Daoy (cell line): ENCODE measurements at places on chromosomes 12 and 14. TPM values are rescaled to one million over a fixed set of nuclear protein-coding genes. Genes with fewer than 3 reads are reported as not detected.

SYCP3 gene
- not detected in 2 replicates for total RNA-seq

C12orf60 gene
- total RNA-seq = 1.5 and 4.5 TPM in 2 replicates

SPIC gene
- total RNA-seq = not detected in 2 replicates

RNASE7 gene
- not detected in 2 replicates for total RNA-seq

MYBPC1 gene
- total RNA-seq = not detected in 2 replicates

ASIC1 gene
- not detected in 2 replicates for total RNA-seq

DTX1 gene
- total RNA-seq = 0.24 and 2.3 TPM in 2 replicates

TAS2R30 gene
- 0.46 TPM in 1 of 2 replicates, not detected in the other for total RNA-seq

SMIM41 gene
- not detected in 2 replicates for total RNA-seq

SLCO1B1 gene
- not detected in 2 replicates for total RNA-seq

RAPGEF3 gene
- total RNA-seq = 0.83 and 1.4 TPM in 2 replicates

PIWIL1 gene
- total RNA-seq = 0.68 and 1.8 TPM in 2 replicates

FSCB gene
- not detected in 2 replicates for total RNA-seq

CHGA gene
- total RNA-seq = not detected in 2 replicates

EIF2S3B gene
- total RNA-seq = 0.57 TPM in 2 replicates

DNA sequence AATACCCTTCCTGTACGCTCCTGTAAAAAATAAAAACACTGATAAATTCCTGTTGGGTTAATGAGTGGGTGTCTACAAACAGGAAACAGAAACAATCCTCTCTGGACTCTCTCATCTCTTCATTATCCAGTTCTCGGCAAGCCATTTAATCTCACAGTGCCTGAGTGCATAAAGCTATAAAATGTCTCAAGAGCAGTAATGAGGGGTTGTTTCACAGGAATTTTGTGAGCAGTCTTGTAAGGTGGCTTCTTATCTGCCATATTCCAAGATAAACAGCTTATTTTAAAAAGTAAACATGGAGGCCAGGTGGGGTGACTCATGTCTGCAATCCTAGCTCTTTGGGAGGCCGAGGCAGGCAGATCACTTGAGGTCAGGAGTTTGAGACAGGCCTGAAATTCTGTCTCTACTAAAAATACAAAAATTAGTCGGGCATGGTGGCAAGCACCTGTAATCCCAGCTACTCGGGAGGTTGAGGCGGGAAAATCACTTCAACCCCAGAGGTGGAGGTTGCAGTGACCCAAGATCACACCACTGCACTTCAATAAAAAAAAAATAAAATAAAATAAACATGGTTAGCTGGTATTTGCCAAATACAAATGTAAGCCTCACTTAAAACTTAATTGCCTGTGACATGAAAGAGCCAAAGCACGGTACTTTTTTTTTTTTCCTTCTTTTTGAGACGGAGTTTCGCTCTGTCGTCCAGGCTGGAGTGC is 54.0 kb downstream of the CLIP1 start:
- peak; percentile 76 for DNase-seq

DNA sequence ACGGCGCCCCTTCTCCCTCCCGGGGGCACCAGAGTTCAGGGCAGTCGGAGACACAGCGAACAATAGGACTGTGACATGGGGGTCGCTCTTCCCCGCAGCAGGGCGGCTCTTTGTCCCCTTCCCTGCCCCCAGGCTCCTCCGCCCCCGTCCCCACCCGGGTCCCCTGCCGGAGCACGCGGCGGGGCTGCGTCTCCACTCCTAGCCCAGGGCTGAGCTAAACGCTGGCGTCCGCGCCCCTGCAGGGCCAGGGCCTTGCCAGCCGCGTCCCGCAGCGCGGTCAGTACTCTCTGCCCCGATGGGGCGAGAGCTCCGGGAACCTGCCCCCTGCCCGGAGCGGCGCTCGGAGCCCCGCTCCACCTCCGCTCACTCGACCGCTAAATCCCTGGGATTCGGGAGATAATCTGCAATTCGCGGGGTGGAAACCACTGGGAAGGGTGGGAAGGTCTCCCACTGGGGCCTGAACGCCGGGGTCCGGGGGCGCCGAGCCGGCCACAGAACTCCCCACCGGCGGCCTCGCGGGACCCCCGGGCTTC is 825 bp upstream of the CCDC85C start:
- peak; percentile 63 for DNase-seq

GRCh38 chr14:58082011-58082410 is 70.0 kb downstream of the ARMH4 start:
- no peak for DNase-seq

GRCh38 chr12:11987901-11988300 is 82.8 kb upstream of the BCL2L14 start:
- no peak for DNase-seq

DNA sequence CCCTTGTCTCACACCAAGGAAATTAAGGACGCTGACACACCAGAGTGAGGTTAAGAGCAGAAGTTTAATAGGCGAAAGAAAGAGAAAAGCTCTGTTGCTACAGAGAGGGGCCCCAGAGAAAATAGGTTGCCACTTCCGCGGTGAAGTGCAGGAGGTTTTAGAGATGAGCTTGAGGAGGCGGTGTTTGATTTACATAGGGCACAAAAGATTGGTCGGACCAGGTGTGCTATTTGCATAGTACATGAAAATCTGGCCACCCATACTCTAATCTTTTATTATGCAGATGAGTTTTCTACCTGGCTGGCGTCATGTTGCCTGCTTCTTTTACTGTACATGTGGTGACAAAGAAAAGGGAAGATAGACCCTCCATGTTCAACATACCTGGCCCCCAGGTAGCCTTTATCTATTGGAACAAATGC is 23.3 kb upstream of the MYF6 start:
- DNase-seq = no peak

- DNase-seq = no peak
These were observed 466.5 kb downstream of the TMTC2 start for GRCh38 chr12:83153177-83153576.

GRCh38 chr12:104733717-104734175 is 224.3 kb downstream of the SLC41A2 start:
- DNase-seq = peak; percentile 37

DNA sequence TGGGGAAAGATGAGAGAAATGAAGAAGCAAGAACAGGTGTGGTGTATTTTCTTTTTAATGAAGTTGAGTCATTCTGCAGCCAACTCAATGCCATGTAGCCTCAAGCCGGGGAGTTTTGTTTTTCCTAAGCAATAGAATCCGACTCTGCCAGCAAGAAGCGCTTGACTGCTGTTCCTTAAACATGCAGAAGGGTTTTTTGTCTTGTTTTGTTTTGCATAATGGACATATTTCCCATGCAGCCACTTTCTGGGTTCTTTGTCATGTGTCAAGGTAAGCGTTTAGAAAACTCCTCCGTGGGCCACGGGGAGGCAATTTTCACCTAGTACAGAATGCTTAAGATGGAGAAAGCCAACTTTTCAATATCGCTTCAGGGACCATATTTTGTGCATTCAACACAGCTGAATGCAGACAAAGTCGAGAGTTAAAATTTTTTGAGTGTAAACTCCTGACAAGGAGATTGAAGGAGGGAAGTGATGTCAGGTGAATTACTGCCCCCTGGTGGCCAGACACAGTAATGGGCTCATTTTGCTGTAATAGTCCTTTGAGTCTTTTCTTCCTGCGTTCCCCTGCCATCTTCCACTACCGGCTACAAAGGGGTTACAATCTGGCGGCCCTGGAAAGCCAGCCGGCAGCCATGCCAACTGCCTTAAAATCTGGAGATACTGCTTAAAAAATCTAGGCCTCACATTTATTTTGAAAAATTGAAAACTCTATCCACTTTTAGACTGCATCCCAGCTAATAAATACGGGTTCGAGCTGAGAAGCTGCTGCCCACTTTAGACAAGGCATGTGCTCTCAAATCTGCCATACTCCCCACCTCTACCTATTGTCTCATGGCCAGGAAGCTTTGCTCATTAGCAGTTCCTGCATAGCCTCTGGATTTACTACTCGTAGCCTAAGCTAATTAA is 3.2 kb upstream of the FICD start:
- peak; percentile 74 for DNase-seq

DNA sequence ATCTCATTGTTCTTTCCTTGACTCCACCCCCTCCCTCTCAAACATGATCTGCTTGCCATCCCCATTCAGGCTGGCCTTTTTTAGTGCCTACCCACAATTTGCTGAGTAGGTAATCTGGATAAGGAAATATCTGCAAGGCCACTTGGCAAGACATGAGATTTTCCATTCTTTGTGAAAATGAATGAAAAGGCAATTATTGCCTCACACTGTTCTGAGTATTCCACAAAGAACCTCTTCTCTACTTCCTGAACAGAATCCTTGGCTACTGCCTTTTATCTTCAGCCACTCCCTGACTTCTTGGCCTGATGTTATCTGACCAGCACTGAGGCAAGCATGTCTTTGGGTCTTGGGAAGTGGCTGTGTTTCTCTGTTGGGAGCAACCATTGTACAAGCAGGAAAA is 263.2 kb upstream of the ATP2B1 start:
- no peak for DNase-seq

GRCh38 chr14:72704502-72704901 is 189.4 kb downstream of the DPF3 start:
- no peak for DNase-seq

- DNase-seq = no peak
These were observed 22.1 kb downstream of the FAIM2 start for GRCh38 chr12:49881415-49882247.

- DNase-seq = peak; percentile 84
These were observed 31.4 kb downstream of the TMEM233 start for GRCh38 chr12:119624966-119625365.

DNA sequence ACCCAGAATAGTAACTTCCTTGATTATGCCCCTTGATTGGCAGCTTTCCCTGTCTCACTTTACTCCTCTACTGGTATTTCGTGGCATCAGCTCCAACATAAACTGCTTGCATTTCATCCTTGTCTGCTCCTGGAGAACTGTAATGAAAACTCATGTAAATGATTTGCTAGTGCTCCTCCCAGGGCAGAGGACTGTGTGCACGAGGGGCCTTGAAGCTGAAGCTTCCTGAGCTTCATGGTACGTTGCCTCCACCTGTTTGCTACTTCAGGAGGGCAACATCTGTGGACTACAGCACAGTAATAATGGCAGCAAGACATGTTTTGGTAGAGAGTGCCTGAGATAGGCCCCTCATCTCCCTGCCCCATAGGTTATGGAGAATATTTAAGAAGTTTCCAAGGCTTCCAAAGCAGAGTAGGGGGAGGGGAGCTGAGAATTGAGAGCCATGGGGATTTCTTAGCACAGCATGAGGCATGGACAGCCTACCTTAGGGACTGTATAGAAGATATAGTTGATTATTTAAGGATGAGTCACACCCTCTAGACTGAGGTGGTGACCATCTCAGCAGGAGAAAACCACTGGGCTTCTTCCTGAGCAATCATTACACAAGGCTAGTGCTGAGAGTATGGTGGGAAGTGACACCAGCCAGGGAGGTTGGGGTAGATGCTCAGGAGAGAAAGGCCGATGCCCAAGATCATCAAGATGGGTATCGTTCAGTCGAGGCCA is 29.5 kb downstream of the CCDC198 start:
- DNase-seq = peak; percentile 64

DNA sequence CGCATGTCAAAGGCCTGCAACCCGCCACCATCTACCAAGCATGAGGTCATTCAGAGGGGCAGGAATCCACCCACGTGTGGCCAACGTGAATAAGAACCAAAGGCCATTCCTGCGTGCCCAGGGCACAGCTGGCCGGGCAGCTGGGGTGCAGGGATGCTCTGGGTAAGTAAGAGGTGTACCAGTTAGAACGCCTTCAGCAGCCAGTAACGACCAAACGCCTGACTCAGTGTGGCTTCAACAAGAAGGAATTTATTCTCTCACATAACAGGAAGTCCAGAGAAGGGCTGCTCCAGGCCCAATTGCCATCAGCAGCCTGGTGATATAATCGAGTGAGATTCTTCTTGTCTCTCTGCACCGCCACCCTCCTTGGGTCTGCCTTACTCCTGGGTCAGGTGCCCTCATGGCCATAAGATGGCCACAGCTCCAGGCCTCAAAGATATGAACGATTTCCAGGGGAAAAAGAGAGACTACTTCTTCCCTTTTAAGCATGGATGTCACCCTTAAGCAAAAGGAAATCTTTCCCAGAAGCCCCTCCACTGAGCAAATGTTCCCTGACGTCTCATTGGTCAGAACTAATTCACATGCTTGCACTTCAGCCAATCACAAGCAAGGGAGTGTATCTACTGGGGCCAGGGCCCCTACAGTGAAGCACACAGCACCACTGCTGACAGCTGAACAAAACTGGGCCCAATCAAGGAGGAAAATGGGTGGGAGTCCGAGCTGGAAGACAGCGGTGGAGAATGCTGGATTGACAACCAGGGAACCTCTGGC is 7.3 kb downstream of the TTC7B start:
- peak; percentile 46 for DNase-seq

- DNase-seq = no peak
These were observed 70.5 kb downstream of the TMEM260 start for GRCh38 chr14:56650048-56650447.

DNA sequence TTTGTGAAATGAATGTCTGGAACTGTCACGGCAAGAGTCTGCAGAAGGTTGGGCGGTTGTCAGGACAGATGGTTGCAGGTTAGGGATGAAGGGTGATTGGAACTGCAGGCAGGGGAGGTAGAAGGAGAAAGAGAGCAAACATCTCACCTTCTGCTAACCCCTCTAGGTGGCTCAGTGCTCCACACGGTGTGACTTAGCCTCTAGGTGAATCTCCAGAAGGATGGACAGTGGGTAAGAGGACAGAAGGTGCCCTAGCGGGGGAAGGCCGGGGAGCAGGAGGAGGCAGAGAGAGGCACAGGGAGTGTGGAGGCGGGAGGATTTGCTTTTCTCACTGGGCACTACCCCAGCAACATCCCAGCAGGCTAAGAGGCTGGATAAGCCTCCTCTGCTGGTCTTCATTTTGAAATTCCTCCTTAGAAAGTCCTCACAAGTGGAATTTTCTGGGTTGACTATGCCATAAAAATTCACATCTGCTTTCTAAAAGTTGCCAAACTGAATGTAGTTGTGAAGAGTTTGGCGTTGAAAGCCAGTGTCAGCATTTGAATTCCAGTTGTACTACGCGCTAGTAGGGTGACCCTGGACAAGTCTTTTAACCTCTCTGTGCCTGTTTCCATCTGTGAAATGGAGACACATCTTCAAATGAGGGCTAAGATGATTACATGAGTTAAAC is 10.7 kb upstream of the GPR68 start:
- no peak for DNase-seq
